ENCODE measurements at places on chromosomes 2 and 18. TPM values are rescaled to one million over a fixed set of nuclear protein-coding genes. Genes with fewer than 3 reads are reported as not detected.

The SERPINB4 gene
- not detected for total RNA-seq

The RMC1 gene
- total RNA-seq, result 13.0 TPM

The ABCG8 gene
- total RNA-seq, result 0.32 TPM

- no peak for DNase-seq
These were observed 427.7 kb downstream of the METTL4 start for GRCh38 chr18:2143636-2144035.

GRCh38 chr2:43223521-43224001 is 2.8 kb downstream of the ZFP36L2 start:
- DNase-seq, result no peak

DNA sequence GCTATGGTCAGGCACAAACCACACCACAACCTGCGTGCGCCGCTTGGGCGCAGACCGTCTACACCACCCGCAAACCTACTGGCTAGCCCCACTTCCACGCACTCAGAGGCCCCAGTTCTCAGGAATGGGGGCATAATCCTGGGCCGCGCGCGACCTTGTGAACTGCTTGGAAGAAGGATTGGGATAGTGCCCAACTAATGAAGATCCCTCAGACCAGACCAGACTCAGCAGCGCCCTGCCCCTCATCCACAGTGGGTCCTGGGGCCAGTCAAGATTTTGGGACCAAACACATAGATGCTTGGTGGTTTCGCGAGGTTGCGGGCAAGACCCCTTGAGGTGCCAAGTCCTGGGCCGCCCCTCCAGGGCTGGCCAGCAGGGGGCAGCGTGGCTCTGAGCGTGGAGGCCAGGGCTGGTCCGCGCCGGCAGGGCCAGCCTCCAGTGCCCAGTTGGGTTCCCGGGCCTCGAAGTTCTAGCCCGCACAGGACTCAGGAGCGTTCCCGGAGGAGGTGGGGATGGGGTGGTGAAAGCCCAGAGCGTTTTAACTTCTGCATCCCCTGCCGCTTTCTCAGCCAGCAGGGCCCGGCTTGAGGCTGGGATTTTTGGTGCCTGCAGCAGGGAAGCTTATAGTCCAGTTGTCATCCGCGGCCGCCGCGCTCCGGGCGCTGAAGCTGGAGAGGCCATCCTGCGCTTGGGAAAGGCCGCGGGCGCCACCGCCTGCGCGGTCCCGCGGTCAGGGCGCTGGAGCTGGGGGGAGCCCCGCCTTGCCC is 8.3 kb downstream of the OSR1 start:
- DNase-seq, result peak; percentile 77

- DNase-seq, result no peak
These were observed 43.1 kb upstream of the HDAC4 start for GRCh38 chr2:239443666-239444567.

DNA sequence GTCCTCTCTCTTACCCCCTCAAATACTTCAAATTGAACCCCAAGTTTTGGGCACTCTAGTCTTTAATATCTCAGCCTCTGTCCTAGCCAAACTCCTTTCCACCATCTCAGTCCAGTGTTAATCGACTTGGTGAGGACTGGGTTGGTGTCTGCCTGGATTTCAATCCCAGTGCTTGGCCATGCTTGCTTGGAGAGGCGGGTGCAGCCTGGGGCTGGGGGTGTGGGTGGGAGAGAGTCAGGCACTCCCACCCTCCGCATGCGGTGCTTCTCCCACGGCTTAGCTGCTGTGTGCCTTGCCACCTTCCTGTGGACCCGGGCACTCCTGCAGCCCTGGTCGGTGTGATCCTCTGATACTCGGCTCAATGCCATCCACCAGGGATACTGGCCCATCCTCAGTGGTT is 220.8 kb upstream of the HDAC4 start:
- DNase-seq, result no peak

- DNase-seq, result no peak
These were observed 4.7 kb upstream of the ORC2 start for GRCh38 chr2:200968162-200968561.

- DNase-seq, result peak; percentile 87
These were observed 92.4 kb downstream of the INPP5D start for GRCh38 chr2:233152541-233152940.
